ENCODE measurements at places on chromosomes 6 and 20.

DNA sequence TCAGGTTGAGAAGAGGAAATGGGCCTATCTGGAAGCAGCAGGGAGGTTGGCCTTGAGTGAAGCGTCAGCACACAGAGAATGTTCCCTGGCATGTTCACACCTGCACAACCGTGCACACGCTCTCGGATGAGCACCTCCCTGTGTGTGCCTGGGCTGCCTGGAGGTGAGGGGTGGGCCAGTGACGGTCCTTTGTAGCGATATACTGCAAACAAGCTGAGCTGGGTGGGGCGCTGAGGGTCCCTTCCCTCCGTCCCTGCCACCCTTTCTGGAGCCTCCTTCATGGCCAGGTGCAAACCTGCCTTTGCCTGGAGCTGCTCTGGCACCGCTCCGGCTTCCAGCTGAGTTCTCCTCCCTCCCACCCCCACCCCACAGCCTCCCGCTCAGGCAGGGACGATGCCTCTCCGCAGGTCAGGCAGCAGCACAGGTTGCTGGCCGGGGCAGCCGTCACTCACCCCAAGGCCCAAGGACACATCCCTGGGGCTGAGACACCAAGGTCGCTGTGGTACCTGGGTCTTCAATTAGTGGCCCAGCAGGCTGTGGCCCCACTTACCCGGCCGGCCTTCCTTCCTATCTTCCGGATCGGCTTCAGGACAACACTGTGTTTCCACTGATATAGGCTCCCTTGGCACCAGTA is 111.6 kb downstream of the ERMARD start:
- no peak for DNase-seq

GRCh38 chr20:19565736-19566135 is 192.3 kb upstream of the RIN2 start:
- no peak for DNase-seq

- no peak for DNase-seq
These were observed 14.9 kb downstream of the RCAN2 start for GRCh38 chr6:46476301-46476700.

DNA sequence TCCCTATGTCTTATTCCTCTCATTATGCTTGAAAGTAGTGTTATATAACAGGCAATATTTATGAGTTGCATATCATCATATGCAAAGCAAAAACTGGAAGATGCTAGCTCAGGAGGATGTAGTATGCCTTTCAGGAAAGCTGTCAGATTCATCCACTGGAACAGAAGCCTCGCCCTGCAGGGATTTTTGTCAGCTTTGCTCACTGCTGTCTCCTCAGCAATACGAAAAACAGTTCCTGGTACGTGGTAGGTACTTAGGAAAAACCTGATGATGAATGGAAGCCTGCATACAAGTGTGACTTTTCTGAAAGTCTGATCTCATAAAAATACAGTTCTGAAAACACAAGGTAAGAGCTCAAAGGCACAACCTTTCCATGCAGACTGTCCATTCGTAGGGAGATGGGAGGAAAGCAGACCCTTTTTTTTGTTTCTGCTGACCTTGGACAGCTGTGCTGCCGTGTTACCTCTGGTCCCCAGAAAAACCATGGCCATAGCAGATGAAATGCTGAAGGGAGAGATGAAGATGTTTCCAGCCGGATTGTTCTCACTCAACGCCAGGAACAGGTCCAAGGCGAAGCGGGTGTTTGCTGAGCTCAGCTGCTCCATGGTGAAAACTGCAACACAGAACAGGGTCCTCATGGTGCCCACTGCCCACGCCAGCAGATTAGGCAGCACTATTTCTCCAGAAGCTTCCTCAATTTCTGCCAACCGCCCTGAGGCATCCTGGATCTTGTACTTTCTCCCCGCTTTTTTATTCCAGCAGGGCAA is 1.5 kb downstream of the SERPINB1 start:
- DNase-seq = no peak

GRCh38 chr6:71420095-71420692 is 131.6 kb downstream of the OGFRL1 start:
- DNase-seq = no peak

DNA sequence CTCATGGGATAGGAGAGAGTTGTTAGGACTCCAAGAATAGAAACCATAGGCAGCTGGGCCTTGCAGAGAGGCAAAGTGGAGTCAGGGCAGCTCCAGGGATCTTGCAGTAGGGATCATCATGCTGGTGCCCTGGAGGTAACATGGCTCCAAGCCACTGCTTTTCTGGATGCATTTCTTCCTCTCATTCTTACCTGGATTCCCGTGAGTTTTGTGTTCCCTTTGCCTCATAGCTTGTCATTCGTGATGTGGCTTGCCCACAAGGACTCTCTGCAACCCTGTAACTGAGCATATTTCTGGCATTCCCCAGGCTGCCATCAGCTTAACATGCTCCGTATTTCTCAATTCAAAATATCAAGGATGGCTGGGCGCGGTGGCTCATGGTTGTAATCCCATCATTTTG is 5.3 kb downstream of the NHLRC1 start:
- no peak for DNase-seq

DNA sequence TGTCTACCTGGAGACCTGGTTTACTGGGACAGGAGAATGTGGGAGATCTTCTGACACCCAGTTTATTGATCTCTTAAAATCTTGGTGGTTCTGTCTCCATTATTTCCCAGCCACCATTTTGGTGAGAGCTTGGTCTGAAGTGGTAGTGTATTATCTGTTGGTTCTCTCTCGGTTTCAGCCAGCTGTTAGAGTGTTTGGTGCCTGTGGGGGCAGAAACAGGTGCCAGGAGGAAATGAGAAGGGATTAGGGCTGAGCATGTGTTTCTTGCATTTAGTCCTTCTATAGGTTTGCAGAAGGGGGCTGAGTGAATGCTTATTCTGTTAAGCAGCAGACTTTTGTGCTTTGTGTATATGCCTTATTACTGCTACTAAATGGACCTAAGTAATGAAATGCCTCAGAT is 9.6 kb downstream of the JARID2 start:
- DNase-seq = no peak

DNA sequence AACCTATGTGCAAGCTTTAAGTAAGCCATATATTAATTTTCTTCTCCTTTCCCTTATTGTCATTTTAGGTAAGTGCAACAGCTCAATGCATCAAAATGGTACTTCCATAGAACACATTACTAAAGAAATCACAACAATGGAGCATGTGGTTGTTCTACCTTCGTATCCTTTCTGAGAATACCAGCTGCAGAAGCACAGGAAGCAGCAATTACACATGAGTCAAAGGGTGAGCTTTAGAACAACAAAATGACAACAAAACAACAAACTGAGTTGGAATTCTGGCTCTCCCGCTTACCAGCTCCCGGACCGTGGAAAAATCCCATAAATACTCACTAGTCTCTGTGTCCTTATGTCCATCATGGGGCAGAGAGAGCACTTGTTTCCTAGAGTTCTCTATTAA is 108.9 kb downstream of the BCAS1 start:
- no peak for DNase-seq

DNA sequence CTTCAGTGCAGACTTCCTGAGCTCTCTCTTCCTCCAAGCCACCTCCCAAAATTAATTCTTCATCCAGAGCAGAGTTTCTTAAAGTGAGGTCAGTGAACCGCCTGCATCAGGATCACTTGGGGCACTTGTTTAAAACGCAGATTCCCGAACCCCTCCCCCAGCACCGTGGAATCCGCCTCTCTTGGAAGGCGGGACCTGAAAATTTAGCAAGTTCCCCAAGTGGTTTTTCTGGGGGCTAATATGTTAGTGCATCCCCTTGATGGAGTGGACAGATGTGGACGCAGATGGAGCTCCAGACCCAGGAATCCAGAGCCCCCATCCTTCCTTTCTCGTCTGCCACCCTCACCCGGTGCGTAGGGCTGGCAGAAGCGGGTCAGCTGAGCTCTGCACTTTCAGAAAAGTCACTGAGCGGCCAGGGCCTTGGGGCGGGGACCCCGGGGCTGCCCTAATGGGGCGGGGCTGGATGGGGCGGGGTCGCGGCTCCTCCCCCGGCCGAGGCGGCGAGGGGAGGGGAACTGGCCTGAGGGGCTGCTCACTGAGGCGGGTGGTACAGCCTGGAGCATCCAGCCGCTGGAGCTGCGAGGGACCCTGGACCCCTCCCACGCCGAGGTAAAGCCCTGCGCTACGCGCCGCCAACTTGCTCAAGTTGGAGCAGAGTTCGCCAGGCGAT is at the start of the genes DEFB124 and REM1:
DEFB124 (minus strand) TSS at position 370 of the 670 bp plus-strand sequence. CDS start 2,114 bp downstream, outside the sequence.
REM1 (plus strand) TSS at position 531 of the 670 bp plus-strand sequence. CDS start 1,158 bp downstream, outside the sequence.
- DNase-seq = no peak

DNA sequence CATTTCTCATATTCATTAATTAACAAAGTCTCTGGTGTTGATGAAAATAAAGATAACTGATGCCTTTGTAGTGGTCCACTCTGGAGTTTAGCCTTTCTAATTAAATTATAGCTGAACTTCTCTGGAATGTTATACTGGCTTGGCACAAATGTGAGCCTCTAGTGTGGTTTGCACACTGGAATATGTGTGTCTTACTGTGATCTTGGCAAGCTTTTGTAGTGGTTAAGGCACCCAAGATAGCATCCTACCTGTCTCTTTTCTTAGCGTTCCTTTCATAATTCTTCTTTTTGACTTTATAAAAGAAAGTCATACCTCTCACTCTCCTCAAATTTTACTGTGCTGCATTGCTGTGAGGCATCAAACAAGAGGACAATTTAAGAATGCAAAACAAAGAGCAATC is 107.4 kb downstream of the UTRN start:
- no peak for DNase-seq

DNA sequence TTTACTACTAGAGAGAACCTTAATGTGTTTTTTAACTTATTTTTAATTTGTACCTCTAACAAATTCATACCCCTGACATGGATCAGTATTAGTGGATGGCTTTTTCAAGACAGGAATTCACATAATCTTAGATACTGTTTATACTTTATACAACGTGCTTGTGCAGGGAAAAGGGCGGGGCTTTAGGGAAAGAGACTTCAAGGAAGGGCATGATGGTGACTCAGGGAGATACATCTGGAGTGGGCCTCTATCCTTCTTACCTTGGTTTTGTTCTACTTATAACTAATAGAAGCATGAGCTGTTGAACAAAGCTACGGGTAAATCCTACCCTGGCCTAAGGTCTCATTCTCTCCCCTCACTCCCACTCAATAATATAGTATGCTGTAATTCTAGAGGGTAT is 160.8 kb downstream of the C6orf58 start:
- no peak for DNase-seq

DNA sequence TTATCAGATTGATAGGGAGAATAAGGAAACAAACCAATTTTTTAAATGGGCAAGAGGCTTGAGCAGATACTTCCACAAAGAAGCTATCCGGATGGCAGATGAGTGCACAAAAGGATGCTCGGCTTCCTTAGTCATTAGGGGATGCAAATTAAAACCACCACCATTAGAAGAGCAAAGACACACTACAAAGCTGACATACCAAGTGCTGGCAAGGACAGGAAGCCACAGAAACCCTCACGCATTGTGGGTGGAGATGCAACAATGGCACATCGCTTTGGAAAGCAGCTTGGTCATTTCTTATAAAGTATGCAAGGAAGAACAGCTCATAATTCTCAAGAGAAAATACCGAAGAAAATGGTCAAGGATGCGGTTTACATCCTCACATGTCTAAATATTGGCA is 19.8 kb downstream of the BFSP1 start:
- DNase-seq = no peak

All from GOT3 (cell line).